ENCODE measurements at places on chromosomes 4 and X.

DNA sequence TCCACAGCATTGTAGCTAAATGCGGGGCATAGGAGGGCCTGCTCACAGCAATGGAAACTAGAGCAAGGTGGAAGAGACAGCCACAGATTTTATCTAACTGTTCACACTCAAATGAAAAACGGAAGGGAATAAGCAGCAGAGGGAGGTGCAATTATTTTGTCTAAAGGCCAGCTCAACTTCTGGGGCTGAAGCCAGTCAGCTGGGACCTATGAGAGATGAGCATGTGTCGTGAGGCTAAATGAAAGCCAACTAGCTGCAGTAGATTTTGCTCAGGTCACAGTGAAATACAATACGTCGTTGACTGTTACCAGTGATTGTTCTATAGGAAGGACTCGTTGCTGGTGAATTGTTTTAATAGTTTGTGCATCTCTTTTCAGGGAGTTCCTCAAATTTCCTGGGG, 26.4 kb upstream of the FGFBP2 start:
- no peak for DNase-seq

DNA sequence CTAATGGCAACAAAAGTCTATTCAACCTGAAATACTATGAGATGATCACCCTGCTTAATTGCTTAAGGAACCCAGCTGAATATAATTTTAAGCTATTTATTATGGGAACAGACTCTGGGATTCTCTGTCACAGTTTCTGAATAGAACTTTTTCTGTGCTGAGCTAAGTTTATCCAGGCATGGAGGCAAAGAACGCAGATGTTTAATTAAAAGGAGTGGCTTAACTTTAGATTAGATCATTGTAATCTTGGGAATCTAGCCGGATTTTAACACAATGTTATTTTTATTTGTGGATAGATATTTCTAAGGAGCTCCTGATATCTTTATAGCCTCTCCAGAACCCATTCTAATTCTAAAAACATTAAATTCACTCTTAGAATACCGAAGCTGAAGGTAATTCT, 353.4 kb downstream of the STIM2 start:
- DNase-seq = no peak

GRCh38 chrX:97158269-97158668, 274.6 kb downstream of the RPA4 start:
- no peak for DNase-seq

DNA sequence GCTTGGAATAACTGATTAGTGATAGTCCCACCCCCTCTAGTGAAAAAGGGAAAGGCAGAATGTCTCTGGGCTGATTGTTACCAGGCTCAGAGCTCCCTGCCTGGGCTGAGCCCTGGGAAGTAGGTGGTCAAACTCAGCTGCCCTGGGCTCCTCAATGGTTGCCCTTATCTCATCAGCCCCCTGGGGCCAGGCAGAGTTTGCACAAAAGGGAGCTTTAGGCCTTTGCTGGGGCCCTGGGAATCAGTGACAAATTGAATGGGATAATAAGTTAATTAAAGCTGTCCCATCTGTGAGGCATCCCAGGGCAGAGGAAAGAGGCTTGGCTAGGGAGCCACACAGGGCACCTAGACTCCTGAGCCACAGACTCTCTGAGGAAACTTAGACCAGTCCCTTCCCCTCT, 89.0 kb downstream of the EFNB1 start:
- DNase-seq = no peak

DNA sequence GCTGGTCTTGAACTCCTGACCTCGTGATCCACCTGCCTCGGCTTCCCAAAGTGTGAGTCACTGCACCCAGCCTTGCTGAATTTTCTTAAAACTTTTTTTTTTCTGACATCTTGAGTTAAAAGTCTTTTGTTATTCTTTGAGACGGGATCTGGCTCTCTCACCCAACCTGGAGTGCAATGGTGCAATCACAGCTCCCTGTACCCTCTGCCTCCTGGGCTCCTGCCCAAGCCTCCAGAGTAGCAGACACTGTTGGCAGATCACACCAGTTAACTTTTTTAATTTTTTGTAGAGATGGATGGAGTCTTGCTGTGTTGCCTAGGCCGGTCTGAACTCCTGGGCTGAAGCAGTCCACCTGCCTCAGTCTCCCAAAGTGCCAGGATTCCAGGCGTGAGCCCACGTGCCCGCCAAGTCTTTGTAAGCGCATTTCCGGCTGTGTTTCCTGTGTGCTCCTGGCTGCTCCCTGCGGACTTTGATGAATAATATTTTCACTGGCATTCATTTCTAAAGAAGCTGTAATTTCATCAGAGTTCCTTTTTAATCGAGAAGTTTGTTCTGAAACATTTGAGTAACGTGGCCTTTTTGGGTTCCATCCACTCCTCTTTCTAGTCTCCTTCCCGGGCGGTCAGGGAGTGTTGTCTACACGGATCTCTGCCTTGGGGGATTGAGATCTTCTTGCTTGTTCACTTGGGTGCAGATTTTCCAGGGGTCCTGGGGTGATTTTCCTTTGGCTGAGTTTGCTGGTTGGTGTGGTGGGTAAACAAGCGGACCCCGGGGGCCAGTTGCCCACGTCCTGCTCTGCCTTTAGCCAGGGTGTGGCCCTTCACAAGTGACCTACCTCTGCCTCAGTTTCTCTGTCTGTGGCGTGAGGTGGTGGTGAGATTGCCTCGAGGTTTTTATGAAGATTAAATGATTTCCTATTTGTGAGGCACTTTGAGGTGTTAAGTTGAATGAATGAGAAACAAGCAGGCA, 44.4 kb downstream of the PCGF3 start:
- no peak for DNase-seq
